Stimulated activated naive CD8-positive, alpha-beta T cell treated with anti-CD3 and anti-CD28 coated beads, Interleukin-15, Interleukin-2, amounts not matched to agents 100 U/mL and 50 U/mL, for 24 hours (primary cell): ENCODE measurements at places on chromosomes 1 and 21.
A peak's percentile ranks its signal among the peaks of the same experiment; 100 is the strongest.

DNA sequence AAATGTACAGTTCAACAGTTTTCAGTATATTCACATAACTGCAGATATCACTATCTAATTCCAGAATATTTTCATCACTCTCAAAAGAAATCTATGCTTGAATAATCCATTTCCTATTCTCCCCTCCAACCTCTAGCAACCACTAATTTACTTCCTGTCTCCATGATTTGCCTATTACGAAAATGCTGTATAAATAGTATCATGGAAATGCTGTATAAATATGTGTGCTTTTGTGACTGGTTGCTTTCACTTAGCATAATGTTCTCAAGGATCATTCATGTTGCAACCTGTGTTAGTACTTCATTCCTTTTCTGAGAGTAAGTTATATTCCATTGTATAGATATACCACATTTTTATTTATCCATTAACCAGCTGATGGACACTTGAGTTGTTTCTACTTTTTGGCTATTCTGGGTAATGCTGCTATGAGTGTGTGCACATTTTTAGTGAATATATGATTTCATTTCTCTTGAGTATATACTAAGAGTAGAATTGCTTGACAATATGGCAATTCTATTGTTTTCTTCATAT is 115.6 kb downstream of the TNFSF18 start:
- DNase-seq = no peak

DNA sequence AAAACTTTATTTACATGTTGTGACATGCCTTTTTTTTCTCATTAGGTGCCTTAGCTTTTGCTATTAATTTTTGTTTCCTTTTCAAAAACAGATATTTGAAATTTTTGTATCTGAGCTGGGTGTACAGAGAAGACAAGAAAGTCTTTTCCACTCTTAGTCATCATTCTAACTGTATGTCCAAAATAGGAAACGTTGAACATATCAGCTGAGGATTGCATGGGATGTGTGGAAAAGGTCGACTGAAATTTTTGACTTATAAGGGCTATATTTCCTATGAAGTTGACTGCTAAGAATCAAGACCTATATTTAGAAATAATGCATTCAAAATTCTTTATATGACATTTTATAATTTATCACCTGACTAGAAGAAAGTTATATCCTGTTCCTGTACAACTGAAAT is 270.0 kb upstream of the ZRANB2 start:
- no peak for DNase-seq

GRCh38 chr21:42063191-42063570 is 7.9 kb upstream of the UMODL1 start:
- DNase-seq = peak; percentile 36

GRCh38 chr1:115432061-115432460 is 94.0 kb upstream of the NGF start:
- DNase-seq = no peak

DNA sequence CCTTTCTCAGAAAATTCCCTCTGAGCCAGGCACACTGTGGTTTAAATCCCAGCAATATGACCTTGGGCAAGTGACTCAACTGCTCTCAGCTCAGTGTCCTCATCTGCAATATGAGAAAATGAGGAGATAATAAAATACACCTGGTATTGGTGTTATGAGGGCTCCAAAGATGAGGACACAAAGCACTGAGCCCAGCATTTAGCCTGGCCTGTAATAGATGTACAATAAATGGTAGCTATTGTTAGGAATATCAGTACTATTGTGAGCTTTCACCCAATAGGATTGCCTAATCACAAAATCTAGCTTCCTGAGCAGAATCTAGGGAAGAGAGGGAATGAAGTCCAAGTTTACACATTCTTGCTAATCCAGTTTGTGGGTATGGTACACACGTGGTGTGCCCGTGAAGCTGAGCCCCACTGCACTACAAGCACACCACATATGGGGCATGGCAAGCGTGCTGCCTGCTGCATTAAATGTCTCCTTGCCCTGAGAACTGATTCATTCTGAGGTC is 24.3 kb upstream of the SLC30A1 start:
- no peak for DNase-seq

DNA sequence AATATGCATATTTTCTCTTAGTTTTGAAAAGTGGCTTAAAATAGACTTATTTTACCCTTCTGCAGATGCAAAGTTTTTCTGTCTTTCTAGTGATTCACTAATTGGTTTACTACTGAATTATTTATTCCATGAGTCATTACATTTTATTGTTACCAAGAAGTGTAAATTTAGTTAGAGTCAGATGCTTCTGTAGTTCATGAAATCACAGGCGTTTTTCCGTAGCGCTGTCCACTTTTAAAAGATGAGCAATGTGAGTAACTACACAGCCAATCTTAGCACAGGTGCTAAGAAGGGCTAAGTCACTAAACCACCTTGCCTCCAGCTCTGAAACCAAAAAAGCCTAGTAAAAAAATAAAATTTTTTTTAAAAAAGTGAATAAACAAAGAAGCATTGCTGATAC is 24.7 kb downstream of the RGS13 start:
- no peak for DNase-seq

DNA sequence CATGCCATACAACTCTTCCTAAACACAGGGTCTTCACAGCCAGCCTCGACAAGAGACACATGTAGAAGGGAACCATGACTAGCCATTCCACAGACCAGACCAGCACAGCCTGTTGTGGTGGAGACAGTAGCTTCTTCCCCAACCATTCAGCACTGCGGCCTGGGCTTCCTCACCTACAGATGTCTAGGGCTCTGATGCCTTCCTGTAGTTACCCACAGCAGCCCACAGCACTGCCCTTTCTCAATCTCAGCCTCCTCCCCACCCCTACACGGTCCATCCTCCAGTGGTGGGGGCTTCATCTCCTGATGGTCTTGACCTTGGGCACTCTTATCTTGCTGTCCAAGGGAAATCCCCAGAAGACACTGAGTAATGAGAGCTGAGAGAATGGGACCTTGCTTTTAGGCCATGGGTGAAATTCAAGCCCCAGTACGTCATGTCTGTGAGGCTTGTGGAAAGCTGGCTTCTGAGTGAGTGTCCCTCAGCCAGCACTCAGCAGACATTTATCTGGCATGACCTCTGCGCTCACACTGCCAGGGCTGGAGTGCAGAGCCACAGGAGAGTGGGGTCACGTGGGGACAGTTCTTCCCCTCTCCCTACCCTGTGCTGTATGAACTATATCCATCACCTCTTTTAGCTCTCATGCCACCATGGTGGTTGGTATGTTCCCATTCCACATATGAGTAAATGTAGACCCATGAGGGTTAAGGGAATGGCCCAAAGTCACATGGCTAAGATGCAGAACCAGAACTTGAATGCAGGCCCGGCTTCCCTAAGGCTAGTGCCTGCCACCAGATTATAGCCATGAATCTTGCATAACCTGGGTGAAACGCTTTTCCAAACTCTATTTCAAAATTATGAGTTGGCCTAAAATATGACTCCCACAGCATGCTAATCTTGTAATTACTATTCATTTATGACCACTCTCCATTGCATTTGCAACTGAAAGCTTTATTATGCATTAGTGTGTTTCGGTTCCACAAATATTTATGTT is 104.7 kb downstream of the HIVEP3 start:
- DNase-seq = no peak

GRCh38 chr1:164765557-164765956 is 206.6 kb downstream of the PBX1 start:
- no peak for DNase-seq

DNA sequence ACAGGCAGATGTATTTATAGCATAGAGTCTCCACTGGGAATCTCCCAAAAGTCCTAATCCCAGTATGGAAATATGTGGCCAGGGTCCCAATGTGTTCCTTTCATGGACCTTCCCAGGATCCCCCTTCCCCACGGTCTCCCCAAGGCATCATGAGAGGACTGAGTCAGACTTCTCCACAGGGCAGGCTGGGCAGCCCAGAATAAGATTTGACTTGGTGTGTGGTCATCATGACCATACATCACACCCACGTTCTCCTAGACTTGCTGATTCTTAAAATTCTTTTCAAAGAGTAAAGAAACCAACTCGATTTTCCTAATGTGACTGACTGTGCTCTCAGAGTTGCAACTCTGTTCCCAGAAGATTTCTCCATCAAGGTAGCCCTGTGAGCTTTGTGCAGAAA is 93.9 kb upstream of the CD34 start:
- no peak for DNase-seq

- DNase-seq = no peak
Measured at GRCh38 chr1:1550591-1551432, 10.4 kb upstream of the TMEM240 start.

DNA sequence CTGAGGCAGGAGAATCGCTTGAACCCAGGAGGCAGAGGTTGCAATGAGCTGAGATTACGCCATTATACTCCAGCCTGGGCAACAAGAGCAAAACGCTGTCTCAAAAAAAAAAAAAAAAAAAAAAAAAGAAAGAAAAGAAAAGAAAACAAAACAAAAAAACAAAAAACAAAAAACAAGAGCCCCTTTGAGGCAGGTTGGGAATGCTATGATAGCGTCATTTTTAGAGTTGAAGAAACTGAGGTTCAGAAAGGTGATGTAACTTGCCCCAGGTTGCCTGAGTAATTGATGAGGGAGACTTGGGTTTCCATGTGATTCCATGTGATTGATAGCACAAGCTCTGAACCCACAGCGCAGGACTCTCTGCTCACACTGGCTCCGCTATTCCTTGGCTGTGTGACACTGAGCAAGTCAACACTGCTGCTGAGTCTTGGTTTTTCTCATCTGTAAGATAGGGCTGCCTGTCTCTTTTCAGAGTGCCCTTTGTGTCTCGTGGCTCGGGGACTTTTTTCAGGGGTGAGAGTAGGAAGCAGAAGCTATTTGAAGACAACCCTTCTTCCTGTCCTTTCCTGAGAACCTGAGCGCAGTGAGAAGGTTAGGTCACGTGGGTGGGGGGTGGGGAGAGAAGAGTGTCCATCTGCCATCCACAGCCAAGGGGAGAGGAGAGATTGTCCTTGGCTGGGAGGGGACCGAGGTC is 2.5 kb downstream of the CNR2 start:
- DNase-seq = no peak

- no peak for DNase-seq
Measured at GRCh38 chr1:202589190-202589930, 120.9 kb downstream of the SYT2 start.
